Activated effector memory CD4-positive, alpha-beta T cell treated with anti-CD3 and anti-CD28 coated beads, Interleukin-2, amount 50 U/mL, for 16 hours (primary cell): ENCODE measurements at places on chromosomes 5 and 9.
A peak's percentile ranks its signal among the peaks of the same experiment; 100 is the strongest.

DNA sequence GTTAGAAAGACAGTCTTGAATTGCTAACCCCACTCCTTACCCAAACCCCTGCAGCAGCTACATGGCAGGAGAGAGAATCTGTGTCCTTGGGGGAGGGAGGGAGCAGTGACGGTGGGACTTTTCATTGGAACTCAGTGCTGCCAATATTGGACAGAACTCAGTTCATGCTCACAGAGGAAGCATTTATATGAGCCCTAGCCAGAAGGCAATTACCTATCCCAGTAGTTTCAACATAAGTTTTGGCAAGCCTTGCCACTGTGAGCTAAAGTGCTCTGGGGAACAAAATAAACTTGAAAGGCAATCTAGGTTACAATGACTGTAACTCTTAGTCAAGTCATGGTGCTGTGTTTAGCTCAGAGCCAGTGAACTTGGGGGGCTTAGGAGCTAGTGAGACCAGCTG is 1013.4 kb upstream of the COX7C start:
- no peak for DNase-seq

- no peak for DNase-seq
Measured at GRCh38 chr9:120944434-120944843, 17.8 kb upstream of the TRAF1 start.

DNA sequence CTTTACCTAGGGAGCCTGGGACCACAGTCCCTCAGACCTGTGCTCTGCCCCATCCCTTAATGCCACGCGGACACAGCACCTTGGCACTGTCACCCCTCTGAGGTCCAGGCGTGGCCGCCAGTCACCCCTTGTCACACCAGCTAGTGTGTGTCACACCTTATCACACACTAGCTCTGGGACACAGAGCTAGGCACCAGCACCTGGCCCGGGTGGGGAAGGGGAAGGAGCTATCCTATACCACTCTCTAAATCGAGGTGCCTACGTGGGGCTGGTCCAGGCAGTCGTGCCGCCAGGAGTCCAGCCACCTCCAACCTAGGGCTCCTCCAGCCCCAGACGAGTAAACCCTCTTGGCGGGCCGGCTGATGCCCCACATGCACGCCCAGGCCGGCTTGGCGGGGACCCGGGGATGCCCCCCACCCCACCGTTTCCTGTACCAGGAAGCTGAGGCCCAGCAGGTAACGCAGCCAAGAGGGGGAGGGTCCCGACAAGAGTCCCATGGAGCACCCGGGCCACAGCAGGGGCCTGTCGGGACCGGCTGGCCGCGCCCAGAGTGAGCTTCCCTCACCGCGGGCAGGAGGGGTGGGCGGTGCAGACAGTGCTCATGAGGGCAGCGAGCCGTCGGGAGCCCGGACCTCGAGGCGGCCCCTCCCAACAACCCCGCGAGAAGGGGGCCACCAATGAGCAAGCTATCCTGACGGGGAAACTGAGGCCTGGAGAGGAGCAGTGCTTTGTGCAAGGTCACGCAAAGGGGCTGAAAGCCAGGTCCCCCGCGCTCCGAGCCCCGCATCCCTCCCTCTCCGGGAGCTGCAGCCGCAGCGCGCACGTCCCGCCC is 550 bp downstream of the CORO2A start:
- DNase-seq: peak; percentile 77

DNA sequence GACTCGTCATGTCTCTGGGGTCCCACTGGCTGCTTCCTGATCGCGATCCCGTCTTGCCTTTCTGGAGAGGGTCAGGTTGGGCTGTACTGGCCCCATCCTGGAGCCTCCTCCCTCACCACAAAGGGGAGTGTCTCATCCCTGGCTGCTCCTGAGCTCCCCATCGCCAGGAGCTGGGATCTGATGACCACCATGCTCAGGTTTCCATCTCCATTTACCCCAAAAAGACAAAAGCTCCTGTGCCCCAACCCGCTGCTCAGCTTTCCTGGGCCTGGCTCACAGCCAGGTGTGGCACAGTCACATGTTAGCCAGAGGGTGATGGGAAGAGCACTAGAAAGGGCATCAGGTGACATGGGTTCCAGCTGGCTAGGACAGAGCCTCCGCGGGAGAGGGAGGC is 47.3 kb upstream of the CDKN2AIPNL start:
- no peak for DNase-seq

GRCh38 chr5:176743868-176744583 is 66.3 kb upstream of the UNC5A start:
- DNase-seq: no peak

DNA sequence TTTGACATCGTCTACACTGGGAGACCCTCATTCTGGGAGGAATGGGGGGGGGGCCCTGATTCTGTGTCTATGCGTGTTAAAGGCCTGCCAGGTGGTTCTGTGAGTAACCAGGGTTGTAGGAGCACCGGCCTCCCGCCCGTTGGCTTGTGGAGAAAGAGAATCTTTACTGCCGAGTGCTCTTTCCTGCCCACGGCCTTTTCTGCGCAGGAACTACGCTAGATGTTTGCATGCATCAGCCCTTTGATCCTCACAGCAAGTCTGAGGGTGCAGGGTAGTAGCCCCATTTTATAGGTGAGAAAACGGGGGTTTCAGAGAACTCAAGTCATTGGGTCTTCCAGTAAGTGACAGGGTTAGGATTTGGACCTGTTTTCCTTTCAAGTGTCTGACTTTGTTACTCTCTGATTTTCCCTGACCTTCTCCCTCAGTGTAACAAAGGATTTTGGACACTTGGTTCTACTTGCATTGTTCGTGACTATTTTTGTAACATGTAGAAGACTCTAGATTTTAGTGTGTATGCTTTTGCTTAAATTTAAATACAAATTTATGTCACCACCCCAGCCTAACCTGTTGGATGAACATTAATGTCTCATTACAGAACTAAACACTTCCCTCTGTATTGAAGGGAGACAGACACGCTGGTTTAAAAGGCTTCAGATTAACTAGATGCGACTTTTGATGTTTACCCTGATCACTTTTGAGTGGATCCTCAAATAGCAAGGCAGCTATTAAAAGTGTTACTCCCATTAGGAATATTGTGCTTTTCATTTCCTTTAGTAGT is 22.0 kb downstream of the MAST4 start:
- no peak for DNase-seq

DNA sequence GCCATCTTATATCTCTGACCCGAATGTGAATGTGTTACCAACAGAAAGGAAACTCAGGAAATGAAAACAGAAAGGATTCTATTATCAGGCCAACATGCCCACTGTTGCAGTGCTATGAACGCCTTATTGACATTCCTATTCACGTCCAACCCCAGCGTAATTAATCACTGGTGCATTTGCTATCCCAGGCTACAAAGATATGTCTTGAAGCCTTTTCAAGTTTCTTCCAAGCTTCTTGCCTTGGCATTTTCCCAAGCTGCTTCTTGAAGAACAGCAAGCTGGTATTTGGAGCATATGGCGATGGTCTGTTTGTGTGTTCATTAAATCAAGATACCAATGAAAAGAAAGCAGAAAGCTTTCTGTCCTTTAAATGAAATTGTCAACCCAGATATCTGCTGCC is 579.2 kb upstream of the ZNF462 start:
- DNase-seq: no peak

DNA sequence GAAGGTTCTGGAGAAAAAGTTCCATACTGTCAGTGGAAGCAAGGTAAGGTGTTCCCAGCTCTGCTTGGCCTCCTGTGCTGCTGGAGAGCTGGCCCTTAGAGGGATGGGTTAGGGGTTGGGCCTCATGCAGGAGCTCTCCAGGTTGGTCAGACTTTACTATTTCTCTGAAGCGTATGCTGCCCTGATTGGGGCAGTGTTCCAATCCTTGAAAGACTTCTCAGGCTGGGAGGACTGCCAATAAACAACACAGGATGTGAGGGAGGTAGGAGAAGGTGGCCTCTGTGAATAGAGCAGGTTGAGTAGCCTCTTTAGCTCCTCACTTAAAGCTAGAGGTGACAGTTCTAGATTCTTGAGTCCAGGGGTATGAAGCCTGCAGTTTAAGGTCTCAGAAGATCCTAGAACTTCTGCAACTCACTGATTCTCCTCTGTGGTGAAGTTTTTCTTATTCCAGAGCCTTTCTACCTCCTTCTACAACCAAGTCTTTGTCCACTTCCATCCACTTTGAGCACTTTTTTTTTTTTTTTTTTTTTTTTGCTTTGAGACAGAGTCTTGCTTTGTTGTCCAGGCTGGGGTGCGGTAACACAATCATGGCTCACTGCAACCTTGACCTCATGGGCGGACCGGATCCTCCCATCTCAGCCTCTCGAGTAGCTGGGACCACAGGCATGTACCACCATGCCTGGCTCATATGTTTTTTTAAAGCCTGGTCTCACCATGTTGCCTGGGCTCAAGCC is 3.0 kb downstream of the HNRNPAB start:
- peak; percentile 57 for DNase-seq

- no peak for DNase-seq
Measured at GRCh38 chr5:102278231-102278630, 17.9 kb downstream of the SLCO4C1 start.
